Vagina (tissue), 2 donors: ENCODE measurements at places on chromosomes 4 and X.

GRCh38 chrX:140572724-140573123 lies 67.9 kb upstream of the SOX3 start:
- no peak for DNase-seq

DNA sequence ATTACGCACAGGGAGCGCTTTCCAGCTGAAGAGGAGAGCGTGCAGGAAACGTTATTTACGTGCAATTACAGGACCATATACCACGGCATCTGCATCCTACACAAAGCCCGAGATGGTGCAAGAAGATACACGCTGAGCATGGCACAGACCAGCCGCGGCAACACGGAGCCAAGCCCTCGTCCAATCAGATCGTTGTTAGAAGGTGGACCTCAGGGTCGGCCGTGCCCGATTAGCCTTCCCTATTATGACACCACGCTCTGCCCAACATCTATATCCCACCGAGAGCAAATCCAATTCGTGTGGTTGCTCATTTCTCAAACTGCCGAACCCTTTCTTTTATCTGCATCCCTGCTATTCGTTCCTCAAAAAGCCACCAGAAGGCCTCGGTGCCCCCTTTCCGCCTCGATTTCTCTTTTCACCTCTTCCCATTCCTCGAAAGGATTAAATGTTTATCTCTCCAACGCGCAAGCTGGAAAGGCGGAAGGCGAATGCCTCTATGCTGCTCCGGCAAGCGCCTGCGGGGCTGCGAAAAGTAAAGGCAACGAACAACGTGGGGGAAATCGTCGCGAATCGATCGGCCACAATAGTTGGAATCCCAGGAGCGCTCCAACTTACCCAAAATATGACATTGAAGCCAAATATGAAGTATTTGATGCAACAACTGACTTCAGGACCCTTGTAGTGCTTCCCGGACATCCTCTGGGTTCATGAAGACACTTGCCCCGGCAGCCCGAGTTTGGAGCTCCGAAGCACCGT lies 702 bp downstream of the TSPAN5 start:
- DNase-seq: no peak

DNA sequence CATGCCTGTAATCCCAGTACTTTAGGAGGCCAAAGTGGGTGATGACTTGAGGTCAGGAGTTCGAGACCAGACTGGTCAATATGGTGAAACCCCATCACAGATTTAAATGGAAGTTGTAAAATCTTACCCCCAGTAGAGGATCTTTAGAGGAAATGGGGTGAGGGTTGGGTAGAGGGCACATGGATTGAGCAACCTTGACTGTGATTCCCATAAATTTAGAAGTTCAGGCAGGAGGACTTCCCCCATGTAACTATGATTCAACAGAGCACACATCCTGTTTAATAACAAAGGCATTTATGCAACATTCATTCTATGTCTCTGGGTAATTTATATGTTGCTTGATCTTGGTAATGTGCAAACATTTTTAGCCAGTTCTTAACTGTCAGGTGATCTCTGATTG lies 143.1 kb downstream of the RBM47 start:
- DNase-seq: no peak

DNA sequence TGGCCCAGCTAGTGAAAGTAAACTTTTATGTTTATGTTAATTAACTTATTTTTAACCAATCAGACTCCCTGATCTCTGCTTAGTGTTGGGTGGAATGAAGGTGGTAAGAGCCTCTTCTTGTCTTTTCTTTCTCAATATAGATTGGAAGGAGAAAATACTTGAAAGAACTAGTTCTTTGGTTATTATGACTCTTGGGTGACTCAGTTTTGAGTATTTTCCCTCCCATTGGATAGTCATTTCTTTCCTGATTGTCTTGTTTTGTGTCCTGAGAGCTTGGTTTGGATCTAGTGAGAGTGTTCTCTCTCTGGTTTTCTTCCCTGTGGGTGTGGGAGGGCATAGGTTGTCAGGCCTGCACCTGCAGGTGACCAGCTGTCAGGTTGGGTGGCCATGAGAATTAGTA lies 172.0 kb upstream of the GLRA2 start:
- no peak for DNase-seq

DNA sequence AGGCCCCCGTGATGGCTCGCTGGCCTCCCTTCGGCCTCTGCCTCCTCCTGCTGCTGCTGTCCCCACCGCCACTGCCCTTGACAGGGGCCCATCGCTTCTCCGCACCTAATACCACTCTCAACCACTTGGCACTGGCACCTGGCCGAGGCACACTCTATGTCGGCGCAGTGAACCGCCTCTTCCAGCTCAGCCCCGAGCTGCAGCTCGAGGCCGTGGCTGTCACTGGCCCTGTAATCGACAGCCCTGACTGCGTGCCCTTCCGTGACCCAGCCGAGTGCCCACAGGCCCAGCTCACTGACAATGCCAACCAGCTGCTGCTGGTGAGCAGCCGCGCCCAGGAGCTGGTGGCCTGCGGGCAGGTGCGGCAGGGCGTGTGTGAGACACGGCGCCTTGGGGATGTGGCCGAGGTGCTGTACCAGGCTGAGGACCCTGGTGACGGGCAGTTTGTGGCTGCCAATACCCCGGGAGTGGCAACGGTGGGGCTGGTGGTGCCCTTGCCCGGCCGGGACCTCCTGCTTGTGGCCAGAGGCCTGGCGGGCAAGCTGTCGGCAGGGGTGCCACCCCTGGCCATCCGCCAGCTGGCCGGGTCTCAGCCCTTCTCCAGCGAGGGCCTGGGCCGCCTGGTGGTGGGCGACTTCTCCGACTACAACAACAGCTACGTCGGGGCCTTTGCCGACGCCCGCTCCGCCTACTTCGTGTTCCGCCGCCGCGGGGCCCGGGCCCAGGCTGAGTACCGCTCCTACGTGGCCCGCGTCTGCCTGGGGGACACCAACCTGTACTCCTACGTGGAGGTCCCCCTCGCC lies 3.0 kb downstream of the PLXNB3 start:
- no peak for DNase-seq

GRCh38 chrX:41406201-41406600 lies 40.9 kb upstream of the NYX start:
- DNase-seq: no peak

- no peak for DNase-seq
These were observed 68.3 kb downstream of the LARP7 start for GRCh38 chr4:112704991-112705845.

GRCh38 chr4:48343035-48343434 lies 1.7 kb downstream of the SLAIN2 start:
- DNase-seq: no peak

DNA sequence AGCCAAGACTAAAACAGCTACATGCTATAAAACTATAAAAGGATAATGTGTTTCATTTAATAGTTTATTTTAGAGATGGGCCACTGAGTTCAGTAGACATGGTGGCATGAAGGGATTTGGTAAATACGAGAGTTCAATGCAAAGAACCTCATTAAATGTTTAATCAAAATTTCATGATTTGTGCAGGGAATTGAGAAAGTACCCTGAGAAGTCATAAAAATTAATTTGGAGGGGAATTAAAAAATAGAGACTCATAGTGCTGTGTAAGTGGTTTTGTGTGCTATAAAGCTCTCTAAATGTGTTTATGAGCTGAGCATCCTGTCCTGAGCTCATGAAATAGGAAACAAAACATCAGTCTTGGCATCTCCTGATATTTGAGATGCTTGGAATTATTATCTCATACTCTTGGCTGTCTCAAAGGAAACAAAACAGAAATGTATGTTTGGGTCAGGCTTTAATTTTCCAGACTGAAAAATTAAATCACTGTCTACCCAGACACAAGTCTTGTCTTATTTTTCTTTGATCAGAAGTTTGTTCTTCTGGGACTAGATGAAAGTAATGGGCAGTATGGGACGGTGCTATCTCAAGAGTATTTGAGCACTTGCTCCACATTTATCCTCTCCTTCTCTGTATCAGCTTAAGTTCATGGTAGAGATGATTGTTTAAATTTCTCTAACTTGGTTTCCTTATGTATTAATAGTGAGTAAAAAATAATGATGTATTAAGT lies 38.0 kb upstream of the EMCN start:
- DNase-seq: no peak

- no peak for DNase-seq
These were observed 47.5 kb upstream of the RAP2C start for GRCh38 chrX:132266583-132267355.

DNA sequence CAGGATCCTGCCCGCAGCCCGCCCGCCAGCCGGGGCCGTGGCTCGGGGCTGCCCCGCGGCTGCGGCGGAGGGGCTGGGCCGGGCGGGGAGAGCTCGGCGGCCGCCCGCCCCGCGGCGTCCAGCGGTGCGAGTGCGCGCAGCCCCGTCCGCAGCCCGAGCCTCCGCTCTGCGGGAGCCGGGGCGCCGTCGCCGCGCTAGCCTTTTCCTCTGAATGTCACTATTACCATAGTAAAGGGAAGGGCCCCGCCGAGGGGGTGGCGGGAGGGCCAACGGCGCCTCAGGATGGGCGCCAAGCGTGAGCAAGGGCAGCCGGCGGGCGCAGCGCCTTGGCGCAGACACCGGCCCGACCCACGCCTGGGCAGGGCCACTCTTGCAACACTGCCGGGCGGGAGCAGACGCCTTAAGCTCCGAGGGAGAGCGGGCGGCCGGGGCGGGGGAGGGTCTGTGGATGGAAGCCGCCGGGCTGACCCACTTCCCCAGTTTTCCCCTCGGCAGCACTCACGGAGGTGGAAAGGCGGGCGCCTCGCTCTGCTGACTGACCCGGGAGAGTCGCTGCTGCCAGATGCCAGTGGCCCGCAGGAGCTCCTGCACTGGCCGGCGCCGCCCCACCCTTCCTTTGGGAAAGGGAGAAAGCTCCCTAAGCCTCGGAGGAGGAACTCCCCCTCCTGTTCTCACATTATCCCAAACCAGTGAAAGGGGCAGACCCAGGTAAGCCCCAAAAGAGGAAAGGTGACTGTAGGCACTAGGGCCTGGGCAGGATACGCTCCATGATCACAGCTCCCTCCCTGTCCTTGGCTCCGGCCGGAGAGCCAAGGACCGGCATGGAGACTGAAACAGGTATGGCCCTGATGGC lies 329.4 kb downstream of the HNRNPD start:
- DNase-seq: no peak

GRCh38 chrX:40084471-40085101 lies 13.2 kb downstream of the BCOR start:
- DNase-seq: no peak

- no peak for DNase-seq
These were observed 22.0 kb downstream of the FAM133A start for GRCh38 chrX:93695981-93696380.

DNA sequence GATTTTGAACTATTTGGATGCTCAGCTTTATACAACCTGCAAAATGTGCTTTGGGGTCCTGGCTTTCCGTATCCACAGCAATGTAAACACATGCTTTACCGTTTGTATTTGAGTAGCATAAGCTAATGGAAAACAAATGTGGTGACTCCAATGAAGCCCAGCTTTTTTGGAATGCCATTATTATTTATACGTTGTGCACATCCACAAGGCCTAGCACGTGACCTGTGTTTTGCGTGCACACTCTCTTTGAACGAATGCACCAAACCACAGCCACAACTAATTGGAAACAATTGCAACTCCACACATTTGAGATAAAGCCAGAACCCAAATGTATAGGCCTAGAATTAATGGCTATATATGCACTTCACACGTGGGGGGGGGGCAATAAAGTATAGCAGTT lies 189.5 kb upstream of the GPC4 start:
- no peak for DNase-seq

- DNase-seq: no peak
These were observed 384.8 kb downstream of the FAM133A start for GRCh38 chrX:94058728-94059382.

- DNase-seq: no peak
These were observed 13.3 kb upstream of the AGA start for GRCh38 chr4:177455561-177455970.

GRCh38 chr4:150332086-150332485 lies 249.9 kb upstream of the MAB21L2 start:
- no peak for DNase-seq

DNA sequence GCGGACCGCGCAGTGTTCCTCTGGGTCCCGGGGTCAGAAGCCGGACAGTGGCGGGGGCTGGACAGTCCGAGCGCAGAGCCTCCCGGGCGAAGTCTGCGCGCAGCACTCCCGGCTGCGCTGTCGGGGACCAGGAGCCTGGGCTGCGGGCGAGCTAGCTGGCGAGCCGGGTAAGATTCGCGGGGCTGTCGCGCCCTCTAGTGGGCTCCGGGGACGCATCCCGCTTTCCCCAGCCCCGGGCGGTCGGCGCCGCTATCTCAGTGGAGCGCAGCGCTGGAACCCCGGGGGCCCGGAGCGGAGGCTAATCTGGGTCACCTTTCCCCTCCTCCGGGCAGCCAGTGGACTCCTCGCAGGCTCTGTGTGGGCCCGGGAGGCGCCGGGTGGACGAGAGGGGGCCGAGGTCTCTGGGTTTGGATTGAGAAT lies 4.2 kb downstream of the PDGFRA start:
- peak; percentile 86 for DNase-seq

GRCh38 chrX:9729171-9729885 lies 36.3 kb downstream of the GPR143 start:
- no peak for DNase-seq

GRCh38 chr4:125688841-125689240 lies 374.1 kb downstream of the FAT4 start:
- no peak for DNase-seq

DNA sequence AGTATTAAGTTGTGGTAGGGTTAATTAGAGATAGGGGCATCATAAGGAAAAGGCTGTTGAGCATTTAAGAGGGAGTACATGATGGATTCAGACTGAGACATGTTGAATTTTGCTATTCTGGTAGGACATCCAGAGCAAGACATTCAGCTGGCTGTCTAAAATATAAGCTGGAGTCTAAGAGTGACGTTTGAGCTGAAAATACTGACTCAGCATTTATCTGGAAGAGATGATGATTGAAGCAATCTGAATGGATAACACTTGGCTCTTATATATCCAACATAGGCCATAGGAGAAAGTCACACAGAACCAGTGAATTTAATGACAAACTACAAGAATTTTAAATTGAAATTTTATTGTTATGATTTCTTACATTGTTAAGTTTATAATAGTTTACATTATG lies 114.3 kb downstream of the CENPC start:
- no peak for DNase-seq

DNA sequence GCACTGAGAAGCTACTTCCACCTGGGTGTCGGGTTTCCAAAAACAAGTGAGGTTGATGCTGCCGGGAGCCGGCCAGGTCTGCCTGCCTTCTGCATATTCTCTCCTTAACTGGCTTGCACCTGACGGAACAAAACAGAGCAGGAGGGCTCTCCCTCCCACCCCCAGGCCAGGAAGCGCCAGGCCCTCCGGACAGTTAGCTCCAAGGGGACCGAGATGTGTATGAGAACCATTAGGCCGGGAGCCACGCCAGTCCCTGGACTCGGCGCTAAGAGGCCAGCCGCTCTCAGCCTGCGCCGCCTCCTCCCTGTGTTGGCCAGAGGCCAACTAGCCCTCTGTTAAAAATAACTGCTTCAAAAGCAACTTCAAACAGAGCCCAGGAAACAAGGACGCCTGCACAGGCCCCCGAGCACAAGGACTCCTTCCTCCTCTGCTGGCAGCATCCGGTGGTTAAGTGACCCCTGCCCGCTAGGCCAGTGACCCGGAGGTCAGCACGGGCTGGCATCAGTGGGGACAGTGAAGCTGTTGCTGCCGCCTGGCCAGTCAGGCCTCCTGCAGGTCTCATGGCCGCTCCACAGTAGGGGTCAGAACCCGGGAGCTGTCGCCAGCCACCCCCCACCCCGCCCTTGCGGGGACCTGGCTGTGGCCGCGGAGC lies 107.9 kb downstream of the ABLIM2 start:
- DNase-seq: no peak

GRCh38 chrX:20211261-20211786 lies 55.4 kb downstream of the RPS6KA3 start:
- DNase-seq: no peak
